ENCODE measurements at places on chromosomes 11 and 22. TPM values are rescaled to one million over a fixed set of nuclear protein-coding genes. Genes with fewer than 3 reads are reported as not detected.

Gene KRTAP5-8
- total RNA-seq, result not detected

Gene ARCN1
- total RNA-seq, result 78.6 TPM

Gene GVQW3
- 1.2 TPM for total RNA-seq

Gene CRYBB2
- total RNA-seq, result not detected

Gene CCDC89
- not detected for total RNA-seq

Gene MUC5AC
- not detected for total RNA-seq

Gene MUC6
- not detected for total RNA-seq

Gene PGA3
- total RNA-seq, result 2.5 TPM

Gene CD3G
- 2.2 TPM for total RNA-seq

Gene GRAMD1B
- 4.9 TPM for total RNA-seq

Gene YAP1
- total RNA-seq, result 232 TPM

Gene RIN1
- total RNA-seq, result 19.2 TPM

Gene NECTIN1
- total RNA-seq, result 58.2 TPM

Gene OR2AG1
- total RNA-seq, result not detected

Gene OR5B3
- not detected for total RNA-seq

Gene ZNF70
- total RNA-seq, result 4.9 TPM

Gene FAM227A
- total RNA-seq, result 0.25 TPM

Gene IL18BP
- total RNA-seq, result 2.7 TPM

Gene LRRC32
- total RNA-seq, result 66.3 TPM

Gene SLC35E4
- 6.4 TPM for total RNA-seq

Gene OR51Q1
- not detected for total RNA-seq

Gene DERL3
- 0.25 TPM for total RNA-seq

Gene BTBD18
- not detected for total RNA-seq
